ENCODE measurements at places on chromosomes 2 and 18.

DNA sequence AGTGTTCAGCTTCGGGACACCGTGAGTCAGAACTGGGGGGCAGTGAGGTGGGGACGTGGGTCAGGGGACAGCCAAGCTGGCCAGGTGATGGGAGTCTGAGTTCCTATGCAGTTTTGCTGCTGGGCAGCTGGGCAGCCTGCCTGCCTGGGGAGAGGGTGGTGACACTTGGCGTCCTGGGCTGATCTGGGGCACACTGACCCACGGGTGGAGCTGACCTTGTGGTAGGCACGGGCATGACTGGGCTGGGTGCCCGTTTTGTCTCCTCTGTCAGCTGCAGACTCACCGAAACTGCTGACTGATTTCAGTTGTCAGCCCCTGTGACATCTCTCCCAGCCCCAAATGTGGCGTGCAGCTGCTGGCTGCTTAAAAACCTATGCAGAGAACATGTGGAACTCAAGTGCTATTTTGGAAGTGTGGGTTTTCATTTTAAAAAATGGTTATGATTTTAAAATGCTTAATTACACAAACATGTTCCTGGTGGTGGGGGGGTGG lies 32.6 kb upstream of the E2F6 start:
- no peak for DNase-seq

GRCh38 chr18:11147371-11147951 lies 1.9 kb downstream of the PIEZO2 start:
- no peak for DNase-seq

GRCh38 chr2:134858245-134858644 lies 19.8 kb downstream of the ACMSD start:
- no peak for DNase-seq

DNA sequence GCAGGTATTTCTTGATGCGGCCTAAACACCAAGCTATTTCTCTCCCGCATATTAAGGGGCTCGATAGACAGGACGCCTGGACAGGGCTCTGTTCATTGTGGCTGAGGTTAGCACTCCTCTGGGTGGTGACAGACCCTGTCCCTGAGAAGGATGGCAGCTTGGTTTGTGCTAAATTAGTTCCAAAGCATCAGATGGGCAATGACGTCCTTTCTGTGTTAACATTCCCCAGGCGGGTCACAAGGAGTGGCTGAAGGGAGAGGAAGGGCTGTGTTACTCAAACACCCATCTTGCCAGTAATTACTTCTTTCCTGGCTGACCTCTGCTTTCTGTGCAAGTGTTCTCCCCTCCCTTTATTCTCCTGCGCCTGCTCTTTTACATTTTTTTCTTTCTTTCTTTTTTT lies 75.0 kb downstream of the TMEM247 start:
- DNase-seq = no peak

GRCh38 chr2:221915926-221916325 lies 343.8 kb upstream of the EPHA4 start:
- no peak for DNase-seq

- no peak for DNase-seq
Measured at GRCh38 chr18:57555134-57555533, 31.4 kb downstream of the FECH start.

DNA sequence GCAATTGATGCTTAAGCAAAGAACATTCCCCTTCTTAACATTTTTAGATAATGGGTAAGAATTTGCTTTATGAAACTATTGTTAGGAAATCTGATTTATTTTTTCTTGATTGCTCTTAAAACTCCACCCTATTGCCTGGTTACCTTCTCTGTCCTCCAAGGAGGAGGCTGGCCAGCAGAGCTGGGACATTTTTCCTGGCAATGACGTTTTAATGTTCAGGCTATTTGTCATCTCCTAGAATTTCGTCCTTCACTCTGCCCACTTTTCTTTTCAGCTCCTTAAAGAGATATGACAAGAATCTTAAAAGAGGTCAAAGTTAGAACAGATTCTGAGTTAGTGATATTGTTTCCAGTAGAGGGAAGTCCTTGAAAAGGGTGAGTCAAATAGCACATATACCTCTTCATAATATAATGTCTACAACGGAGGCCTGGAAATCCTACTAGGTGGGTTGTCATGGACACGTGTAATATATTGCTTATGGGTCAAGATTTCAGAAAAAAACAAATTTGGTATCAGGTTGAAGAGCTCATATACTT lies 141.0 kb downstream of the CMPK2 start:
- DNase-seq = no peak

DNA sequence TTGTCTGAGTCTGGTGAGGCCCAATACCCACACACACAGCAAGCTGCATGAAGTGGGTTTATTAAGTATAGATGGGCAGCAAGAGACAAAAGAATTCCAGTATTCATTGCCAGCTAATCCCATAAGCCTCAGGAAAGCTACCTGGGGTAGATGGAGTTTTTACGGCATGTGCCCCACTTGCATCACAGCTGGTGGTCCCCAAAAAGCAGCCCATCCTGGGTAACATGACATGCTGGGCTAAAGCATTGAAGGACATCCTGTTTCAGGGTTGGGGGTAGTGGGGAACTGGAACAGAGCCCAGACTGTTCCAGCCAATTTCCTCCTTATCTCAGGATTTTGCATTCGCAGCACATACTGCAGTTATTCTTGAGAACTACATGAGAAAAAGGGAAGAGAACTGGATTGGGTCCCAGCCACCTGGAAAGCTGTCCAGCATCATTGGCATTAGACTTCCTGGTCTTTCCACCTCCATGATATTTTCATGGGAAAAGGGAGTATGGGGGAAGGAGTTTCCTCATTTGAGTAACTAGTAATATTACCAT lies 240.1 kb upstream of the MMADHC start:
- no peak for DNase-seq

DNA sequence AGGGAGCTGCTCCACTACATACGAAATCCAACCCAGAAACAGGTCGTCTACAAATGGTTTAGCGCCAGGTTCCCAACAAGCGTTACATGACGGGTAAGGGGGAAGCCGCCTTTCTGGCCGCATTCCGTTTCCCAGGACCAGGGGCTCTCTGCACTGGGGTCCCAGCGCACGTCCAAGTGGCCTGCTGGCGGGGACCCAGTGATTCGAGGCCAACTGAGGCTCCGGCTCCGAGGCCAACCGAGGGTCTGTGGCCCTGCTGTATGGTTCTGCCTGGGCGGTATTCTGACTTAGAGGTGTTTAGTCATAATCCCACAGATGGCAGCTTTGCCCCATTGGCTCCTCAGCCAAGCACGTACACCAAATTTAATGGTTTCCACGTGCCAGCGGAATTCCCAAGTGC lies 127.2 kb downstream of the PKP4 start:
- no peak for DNase-seq
